ENCODE measurements at places on chromosomes 2 and 18. TPM values are rescaled to one million over a fixed set of nuclear protein-coding genes. Genes with fewer than 3 reads are reported as not detected.
A peak's percentile ranks its signal among the peaks of the same experiment; 100 is the strongest.

The CCDC74B gene
- 1.1 TPM for total RNA-seq

The PAIP2B gene
- total RNA-seq = 1.6 TPM

- no peaks in the 10 kb centered on the region for H3K36me3 ChIP-seq
- H3K4me3 ChIP-seq = no peak overlapping the region
- H3K4me1 ChIP-seq = peaks cover 12% of the 10 kb centered on the region
These were observed 83.1 kb downstream of the NDUFA10 start for GRCh38 chr2:239942090-239942489.

DNA sequence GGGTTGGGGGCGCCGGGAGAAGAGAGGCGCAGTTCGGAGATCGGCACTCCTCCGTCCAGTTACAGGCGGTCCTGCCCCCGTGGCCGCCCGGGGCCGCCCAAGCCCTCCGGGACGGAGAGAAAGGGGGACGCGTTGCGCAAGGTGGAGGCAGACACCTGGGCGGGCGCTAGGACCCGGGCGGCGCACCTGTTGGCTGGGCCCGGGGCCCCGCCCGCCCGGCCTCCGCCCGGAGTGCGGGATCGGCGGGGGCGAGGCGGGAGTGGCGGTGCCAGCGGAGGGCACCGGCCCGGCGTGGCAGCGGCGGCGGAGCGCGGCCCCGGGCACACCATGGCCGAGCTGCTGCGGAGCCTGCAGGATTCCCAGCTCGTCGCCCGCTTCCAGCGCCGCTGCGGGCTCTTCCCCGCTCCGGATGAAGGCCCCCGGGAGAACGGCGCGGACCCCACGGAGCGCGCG lies at the start of gene SGPP2:
Gene SGPP2 (plus strand): TSS at position 268 of the 453 bp plus-strand sequence. CDS start 60 bp downstream, at position 328.
- peaks cover 4% of the 10 kb centered on the region for H3K36me3 ChIP-seq
- H3K4me3 ChIP-seq = peak within 1 kb of the TSS; percentile 75
- peaks cover 24% of the 10 kb centered on the region for H3K4me1 ChIP-seq
- peaks cover 43% of the 10 kb centered on the region for H3K27me3 ChIP-seq
- peak within 1 kb of the TSS; percentile 58 for H3K27ac ChIP-seq
- DNase-seq = no peak

Data from activated CD4-positive, alpha-beta T cell treated with anti-CD3 and anti-CD28 coated beads, Interleukin-2, amount 10 ng/mL, durations not matched to agents 7 days and 5 days (primary cell).